Stomach (tissue), 19 donors: ENCODE measurements at places on chromosomes 2 and 18.

DNA sequence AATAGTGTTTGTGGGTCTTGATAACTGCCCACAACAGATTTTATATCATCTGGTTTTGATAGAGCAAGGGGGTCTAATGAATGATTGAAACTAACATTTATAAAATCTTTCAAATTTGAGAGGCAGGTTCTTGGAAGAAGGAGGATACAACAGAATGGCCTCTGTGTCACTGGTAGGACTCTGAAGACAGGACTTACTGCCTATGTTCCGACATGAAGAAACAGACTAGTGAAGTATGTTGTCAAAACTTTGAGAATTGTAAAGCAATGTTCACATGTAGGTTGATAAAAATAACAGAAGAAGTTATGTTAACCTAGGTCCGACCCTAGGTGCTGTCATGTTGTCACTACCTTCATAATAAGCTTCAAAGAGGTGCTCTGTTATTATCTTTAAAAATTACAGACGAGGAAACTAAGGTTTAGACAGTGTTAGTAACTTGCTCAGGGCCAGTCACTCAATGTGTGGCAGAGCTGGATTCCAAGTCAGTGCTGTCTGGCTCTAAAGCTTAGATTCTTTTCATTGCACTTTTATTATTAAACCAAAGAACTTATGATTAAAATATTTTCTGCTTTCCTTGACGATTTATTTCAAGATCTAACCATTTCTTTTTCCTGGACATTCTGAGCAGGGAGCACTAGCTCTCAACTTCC lies 146.2 kb downstream of the RPIA start:
- no peak for DNase-seq

- DNase-seq = no peak
Measured at GRCh38 chr2:186771395-186771794, 77.5 kb downstream of the FAM171B start.

DNA sequence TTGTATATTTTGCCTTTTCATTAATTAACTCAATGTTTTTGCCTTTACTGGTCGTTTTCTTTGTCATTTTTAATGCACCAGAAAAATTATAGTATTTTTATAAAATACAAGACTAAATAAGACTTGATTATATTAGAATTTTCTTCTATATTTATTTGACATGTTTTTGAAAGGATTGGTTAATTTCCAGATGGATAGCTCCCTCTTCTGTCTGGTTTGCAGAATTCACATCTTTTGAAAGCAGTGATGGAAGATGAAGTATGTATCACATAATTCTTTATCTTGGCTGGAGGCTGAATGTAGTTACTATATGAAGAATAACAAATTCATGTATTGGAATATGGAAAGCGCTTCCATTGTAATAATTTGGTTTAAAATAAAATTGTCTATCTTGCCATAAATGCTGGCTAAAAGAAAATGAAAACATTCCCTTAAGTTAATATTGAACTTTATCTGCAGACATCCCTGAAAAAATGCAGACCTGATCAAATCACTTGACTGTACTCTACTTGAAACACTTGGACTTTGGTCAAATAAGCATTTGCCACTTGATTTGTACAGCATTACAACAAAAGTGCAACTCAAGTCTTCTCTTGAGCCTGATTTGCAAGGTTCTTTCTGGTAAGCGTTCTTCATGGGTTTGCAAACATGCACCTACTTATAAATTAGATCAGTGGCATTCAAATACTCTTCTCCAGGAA lies 86.3 kb upstream of the EFEMP1 start:
- DNase-seq = no peak

DNA sequence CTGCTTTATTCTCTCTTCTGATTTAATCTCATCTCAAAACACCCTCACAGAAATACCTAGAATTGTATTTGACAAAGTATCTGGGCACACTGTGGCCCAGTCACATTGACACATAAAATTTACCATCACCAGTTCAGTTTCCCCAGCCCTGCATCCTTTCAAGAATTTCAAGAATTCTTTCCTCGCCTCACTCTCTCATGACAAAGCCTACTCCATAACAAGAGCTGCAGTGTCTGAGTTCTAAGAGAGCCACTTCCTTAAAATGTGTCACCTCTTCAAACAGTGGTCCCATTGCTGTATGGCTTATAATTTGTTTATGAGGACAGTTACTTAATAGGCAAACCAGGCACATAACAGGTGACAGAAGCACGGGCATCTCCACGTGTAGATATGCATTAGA lies 90.9 kb upstream of the STK39 start:
- DNase-seq = no peak

GRCh38 chr2:20576598-20577115 lies 74.2 kb downstream of the HS1BP3 start:
- DNase-seq = peak; percentile 89

DNA sequence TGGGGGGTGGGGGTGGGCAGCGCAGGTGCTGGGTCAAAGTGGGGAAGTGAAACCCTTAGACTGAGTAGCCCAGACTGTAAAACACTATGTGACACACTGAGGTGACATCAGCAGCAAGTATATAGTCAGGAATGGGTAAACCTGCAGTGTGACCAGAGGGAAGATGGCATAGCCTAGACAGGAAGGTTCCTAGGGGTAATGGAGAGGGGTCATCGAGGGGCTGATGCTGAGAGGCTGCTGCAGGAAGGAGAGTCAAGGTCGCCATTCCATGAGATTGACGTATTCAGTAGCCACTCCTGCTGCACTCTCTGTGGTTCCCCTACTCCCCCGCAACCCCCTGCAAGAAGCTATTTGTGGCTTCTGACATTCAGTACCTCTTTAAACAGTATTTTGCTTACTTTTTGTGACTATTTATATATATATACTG lies 111.7 kb downstream of the CHST9 start:
- DNase-seq = no peak

- DNase-seq = no peak
Measured at GRCh38 chr2:219158586-219158985, 2.0 kb downstream of the NHEJ1 start.

DNA sequence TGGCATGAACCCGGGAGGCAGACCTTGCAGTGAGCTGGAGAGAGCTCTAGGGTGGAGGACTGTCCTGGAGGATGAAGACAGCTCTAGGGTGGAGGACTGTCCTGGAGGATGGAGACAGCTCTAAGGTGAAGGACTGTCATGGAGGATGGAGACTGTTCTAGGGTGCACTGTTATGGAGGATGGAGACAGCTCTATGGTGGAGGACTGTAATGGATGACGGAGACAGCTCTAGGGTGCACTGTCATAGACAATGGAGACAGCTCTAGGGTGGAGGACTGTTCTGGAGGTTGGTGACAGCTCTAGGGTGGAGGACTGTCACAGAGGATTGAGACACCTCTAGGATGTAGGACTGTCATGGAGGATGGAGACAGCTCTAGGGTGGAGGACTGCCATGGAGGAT lies 21.1 kb upstream of the KCNG2 start:
- DNase-seq = no peak

DNA sequence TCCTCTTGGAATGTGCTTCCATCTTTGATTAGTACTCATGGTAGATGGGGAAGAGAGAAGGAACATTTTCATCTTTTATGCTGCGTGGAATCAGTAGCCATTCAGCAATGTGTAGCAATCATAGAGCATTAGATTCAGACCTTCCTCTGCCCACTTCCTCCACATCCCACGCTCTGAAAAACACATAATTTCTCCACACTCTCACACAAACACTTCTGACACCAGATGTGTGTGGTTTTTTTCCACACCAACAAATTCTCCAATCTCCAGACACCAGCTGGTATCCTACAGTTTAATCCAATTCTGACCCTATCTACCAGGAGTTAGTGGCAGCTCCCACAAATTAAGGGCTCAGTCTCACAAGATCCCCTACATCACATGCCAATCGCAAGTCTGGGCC lies 103.3 kb downstream of the AOX1 start:
- DNase-seq = no peak

DNA sequence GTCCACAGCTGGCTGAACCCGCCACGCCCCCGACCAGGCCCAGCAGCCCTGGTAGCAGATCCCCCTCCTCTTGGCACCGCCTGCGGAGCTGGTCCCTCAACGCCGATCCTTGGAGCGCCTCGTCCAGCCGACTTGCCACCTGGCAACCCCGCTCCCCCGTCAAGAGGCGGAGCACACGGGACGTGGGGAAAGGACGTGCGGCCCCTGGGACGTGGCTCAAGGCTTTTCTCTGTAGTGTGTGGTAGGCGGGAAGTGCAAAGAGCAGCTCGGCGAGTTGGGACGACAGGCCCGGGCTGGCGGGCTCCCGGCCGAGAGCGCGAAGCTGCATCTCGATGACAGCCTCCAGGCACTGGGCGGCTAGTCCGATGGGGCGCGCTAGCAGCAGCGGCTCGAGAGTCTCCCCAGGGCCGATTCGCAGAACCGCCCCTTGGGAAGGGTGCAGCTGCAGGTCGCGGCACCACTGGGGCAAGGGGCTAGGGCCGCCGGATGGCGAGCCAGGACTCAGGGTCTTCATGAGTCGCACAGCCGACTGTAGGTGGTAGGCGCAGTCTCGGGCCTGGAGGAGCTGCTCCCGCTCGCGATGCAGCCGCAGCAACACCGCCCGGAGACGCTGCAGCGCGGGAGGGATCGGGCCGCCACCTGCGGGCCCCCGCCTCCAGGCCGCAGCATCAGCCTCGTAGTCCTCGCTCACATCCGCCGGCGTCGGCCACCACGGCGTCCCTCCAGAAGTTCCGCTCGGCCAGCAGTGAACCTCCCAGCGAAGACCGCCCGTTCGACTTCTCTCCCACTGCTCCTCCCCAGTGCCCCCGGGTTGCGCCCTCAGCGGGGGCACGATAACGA lies 617 bp downstream of the CCDC142 start:
- peak; percentile 62 for DNase-seq

DNA sequence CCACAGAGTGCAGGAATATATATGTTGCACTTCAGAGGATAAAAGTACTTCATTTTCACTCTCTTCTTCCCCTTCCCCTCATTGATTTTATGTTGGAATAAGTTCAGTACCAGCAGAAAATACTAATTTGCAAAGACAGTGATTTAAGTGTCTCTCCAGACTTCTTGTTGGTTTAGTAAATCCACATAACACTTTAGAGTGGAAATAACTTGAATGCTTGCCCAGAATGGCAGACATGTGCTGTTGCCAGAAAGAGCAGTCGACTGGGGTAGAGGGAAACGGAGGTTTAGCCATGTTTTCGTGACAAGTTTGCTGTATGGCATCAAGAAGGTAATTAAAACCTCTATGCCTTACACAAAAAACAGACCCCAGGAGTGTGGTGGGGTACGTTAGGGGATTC lies 246.0 kb upstream of the CXCR4 start:
- DNase-seq = peak; percentile 30
